ENCODE measurements at places on chromosomes 3 and 15.

GRCh38 chr3:132285620-132285945 is 31.6 kb upstream of the ACP3 start:
- DNase-seq: no peak

GRCh38 chr15:26260517-26261133 is 397.5 kb upstream of the ATP10A start:
- no peak for DNase-seq

DNA sequence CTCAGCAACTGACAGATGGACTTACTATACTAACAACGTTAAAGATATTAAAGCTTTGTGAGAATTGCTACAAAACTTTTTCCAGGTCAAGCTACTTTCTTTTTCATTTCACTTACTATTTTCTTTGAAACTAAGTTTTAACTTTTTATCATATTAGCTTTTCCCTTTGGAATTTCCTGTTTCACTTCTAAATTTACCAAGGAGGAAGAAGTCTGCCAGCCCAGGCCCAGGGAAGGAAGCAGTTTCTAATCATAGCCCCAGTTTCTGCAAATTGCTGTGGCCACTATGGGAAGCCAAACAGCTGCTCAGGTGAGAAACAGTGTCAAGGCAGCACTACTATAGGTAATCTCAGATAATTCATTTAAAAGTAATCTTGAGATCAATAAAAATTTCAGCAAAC is 18.4 kb downstream of the CYFIP1 start:
- no peak for DNase-seq

- no peak for DNase-seq
These were observed 49.7 kb downstream of the CCK start for GRCh38 chr3:42216302-42216701.

GRCh38 chr3:115704661-115705338 is 81.5 kb downstream of the GAP43 start:
- no peak for DNase-seq

GRCh38 chr3:136792556-136793330 is 26.2 kb upstream of the SLC35G2 start:
- no peak for DNase-seq

- no peak for DNase-seq
These were observed 61.8 kb downstream of the FOXB1 start for GRCh38 chr15:60065951-60066350.

- no peak for DNase-seq
These were observed 62.5 kb downstream of the TLE3 start for GRCh38 chr15:70035051-70035718.

DNA sequence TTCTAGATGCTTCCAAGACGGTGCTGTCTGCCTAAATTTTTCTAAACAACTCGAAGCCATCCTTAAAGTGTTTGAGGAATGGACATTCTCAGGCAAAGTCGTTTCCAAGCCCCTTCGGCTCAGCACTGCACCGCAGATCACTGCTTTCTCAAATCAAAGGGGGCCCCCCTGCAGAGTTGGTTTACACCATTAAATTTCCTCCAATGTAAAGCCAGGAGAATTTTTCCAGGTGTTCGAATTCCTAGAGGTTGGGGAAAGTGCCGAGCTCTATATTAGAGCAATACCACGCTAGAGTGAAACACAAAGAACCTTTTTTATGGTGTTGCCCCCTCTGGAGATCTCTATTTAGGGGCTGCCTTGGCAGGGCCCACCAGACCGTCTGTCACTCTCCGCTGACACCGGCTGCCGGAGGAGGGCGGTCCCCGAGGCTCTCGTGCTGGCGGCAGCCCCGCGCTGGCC is 277.9 kb upstream of the NR2F2 start:
- DNase-seq: no peak

GRCh38 chr3:45343947-45344346 is 44.4 kb upstream of the LARS2 start:
- DNase-seq: no peak

DNA sequence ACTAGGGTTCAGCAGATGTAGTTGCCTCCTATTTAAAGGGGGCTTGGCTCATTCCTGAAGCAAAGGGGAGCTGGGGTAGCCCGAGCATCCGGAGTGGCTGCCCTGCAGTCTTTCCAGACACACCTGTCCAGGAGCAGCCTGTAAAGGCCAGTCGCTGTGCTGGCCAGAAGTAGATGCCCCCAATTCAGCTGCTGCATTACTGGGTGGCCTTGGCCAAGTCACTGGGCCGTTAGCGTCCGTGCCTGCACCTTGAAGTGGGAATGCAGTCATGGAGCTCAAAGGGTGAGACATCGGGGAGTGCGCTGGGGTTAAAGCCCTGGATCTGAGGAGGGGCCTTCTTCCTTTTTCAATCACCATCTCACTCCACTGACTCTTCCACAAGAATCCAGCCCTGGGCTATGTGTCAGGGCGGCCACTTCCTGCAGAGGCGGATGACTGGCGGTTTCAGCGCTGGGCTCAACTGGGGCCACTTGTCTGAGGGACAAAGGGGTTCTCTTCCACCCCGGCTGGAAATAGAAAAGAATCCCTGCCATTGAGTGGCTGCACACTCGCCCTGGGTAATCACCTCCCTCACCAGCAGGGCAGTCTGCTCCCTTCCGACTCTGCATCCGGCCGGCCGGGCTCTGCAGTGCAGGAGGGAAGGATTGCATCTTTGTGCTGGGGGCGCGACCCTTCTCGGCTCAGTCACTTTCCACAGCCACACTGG is 11.8 kb downstream of the ALDH1A3 start:
- peak; percentile 60 for DNase-seq

- no peak for DNase-seq
These were observed 29.6 kb upstream of the CEMIP start for GRCh38 chr15:80749589-80749988.

Data from substantia nigra (tissue), 51 donors.